ENCODE measurements at places on chromosomes 1 and 21.

- DNase-seq, result no peak
Observed at GRCh38 chr1:236486356-236487002, 37.3 kb upstream of the LGALS8 start.

- DNase-seq, result no peak
Observed at GRCh38 chr1:195241066-195241465, 1367.2 kb downstream of the KCNT2 start.

- no peak for DNase-seq
Observed at GRCh38 chr1:203743091-203743571, 21.9 kb upstream of the LAX1 start.

GRCh38 chr1:19087737-19088594 lies 122.1 kb downstream of the UBR4 start:
- peak; percentile 71 for DNase-seq

GRCh38 chr1:86913399-86913895 lies 479 bp downstream of the SELENOF start:
- DNase-seq, result no peak

DNA sequence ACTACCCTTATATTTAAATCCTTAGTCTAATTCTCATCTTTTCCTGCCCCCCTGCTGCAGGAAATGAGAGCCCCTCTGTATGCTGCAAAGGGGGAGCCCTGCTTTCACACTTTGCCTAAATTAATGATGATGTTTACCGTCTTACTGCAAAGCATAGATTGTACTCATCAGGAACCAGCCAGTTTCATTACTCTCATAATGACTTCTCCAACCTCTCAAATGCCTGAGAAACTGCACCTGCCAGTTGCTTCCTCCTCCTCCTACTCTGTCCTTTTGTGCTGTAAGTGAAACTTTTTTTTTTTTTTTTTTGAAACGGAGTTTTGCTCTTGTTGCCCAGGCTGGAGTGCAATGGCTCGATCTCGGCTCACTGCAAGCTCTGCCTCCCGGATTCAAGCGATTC lies 101.7 kb downstream of the ADSS2 start:
- no peak for DNase-seq

GRCh38 chr1:20871419-20871818 lies 84.3 kb upstream of the HP1BP3 start:
- no peak for DNase-seq

DNA sequence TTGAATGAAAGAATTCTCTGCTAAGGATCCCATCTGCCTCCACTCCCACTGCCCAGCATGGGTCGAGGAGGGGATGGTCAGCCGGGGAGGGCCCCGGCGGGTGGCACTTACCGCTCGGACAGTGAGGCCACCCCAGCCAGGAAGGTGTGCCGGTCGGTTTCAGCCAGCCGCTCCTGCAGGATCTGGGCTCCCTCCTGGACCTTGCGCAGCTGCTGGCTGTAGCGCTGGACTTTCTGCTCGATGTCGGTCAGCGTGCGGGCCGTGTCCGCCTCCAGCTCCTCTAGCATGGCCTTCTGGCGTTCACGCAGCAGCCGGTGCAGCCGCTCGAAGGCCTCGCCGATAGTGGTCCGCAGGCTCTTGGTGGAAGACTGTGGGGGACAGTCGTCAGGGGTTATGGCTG lies 22.3 kb downstream of the TRIM62 start:
- DNase-seq, result no peak

- DNase-seq, result peak; percentile 96
Observed at GRCh38 chr21:34510148-34511142, 1.6 kb downstream of the KCNE1 start.

DNA sequence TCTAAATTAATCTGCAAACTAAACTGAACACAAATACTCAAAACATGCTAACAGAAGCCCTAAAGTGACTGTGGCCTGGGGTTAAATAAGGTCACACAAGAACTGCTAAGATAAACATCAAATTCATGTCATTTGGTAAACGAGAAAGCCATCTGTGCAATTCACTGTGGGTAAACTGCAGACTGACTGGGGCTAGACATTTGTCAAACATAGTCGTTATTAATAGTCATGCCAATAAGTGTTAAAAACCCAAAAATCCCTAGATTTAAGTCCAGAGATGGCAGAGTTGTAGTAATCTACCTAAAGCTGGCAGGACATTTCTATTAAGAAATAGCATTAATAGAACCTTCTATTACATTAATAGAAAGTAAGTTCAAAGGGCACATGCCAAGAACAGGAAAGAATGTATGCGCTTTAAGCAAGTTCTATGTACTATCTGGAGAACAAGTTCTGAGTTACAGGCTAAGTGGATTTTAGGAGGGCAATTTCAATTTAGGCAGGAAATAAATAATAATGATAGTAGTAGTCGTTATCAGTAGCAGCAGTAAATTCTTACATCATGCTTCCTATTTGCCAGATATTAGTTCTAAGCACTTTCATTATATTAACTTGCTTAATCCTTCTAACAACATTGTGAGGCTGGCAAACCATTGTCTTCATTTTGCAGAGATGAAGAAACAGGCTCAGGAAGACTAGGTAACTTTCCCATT lies 8.6 kb downstream of the EDEM3 start:
- DNase-seq, result no peak

- DNase-seq, result no peak
Observed at GRCh38 chr1:210758761-210759160, 375.2 kb downstream of the KCNH1 start.

DNA sequence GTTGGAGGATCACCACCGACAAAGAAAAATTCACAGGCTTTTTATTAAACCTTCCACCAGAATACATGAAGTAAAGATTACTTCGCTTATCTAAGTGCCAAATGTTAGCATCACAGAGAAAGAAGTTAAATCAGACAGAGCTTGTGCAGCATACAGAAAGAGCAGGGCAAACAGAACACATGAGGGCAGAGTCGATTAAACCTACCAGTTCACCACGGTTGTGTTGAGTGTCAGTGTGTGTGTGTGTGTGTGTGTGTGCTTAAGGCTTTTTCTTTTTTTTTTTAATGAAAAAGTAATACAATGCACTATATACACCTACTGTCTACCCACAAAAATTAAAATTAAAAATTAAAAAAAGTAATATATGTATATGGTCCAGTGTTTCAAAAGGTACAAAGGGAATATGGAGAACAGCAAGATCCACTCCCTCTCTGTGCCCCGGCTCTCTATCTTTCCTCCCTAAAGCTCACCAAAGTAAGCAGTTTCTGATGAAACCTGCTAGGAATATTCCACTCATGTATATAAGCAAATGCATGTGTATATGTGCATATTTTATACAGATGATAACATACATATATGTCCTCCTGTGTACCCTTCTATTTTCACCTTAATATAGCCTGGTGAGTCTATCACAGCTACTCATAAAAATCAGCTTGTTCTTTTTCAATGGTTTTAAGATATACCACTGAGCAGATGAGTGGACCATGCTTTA lies 17.7 kb downstream of the YIPF1 start:
- DNase-seq, result no peak

DNA sequence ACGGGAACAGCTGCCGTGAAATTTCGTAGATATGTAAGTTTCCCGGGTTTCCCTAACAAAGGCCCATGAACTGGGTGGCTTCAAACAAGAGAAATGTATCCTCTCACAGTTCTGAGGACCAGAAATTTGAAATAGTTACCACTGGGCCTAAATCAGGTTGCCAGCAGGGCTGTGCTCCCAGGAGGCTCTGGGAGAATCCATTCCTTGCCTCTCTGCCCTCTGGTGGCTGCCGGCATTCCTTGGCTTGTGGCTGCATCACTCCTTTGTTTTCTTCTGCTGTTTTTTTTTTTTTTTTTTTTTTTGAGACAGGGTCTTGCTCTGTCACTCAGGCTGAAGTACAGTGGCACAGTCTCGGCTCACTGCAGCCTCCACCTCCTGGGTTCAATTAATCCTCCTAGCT lies 23.7 kb downstream of the UMODL1 start:
- DNase-seq, result no peak

DNA sequence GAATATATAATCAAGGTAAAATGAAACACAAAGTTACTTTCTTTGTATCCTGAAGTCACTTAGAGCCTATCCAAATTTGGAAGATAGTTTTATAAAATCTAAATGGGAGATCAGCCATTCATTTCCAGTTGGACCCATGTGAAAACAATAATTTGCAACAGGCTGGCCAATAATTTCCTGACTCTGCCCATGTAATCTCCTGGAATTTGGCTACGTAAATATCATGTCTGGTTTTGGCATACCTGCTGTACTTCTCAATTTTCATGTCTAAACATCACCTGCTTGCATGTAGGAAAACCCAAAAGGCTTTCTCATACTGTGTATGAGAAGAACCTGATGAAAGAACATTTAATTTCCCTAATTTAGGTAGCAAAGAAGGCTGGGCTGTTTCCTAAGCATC lies 7.7 kb upstream of the CYP4Z1 start:
- no peak for DNase-seq

GRCh38 chr1:201870397-201870796 lies 18.3 kb upstream of the SHISA4 start:
- DNase-seq, result no peak

DNA sequence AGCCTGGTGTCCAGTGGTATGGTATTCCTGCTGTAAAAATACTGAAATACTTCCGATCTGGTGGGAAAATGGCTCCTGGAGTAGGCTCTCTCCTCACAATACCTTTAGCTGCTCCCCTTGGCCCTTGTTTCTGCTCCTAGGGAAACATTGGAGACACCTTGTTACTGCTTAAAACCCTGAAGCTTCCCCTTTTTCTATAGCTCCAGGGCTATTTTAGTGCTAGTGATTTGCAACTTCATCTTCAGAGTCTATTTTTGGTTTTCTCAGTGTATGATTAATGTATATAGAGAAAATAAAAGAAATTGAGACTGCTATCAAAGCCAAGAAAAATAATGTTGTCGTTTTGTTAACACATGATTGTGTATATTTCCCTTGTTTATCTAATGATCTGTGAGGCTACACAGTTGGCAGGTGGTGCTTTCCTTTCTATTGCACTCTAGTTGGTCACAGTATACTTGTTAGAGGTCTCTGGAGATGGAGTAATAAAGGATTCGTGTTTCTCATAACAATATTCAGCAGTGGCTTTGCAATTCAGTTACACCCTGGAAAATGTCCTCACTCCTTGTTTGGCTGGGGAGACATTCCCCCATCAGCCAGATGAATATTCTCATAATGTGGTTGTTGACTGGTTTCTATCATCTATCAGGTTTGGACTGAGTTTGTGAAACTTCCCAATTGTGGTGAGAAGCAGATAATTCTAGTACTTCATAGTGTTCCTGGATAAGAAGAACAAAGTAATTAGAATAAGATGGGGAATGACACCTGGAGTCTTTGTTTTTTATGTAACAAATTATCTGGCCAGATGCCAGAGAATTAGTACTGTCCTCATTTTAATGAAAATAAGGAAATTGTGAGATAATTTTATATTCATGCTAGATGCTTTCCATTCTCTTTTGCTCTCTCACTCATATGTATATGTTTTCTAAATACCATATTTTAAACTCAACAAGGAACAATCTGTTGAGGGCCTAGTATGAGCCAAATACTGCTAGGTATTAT lies 44.8 kb upstream of the CACYBP start:
- no peak for DNase-seq

GRCh38 chr1:243312952-243313634 lies 57.3 kb downstream of the SDCCAG8 start:
- DNase-seq, result no peak

GRCh38 chr1:36297062-36297461 lies 9.1 kb upstream of the SH3D21 start:
- DNase-seq, result no peak

DNA sequence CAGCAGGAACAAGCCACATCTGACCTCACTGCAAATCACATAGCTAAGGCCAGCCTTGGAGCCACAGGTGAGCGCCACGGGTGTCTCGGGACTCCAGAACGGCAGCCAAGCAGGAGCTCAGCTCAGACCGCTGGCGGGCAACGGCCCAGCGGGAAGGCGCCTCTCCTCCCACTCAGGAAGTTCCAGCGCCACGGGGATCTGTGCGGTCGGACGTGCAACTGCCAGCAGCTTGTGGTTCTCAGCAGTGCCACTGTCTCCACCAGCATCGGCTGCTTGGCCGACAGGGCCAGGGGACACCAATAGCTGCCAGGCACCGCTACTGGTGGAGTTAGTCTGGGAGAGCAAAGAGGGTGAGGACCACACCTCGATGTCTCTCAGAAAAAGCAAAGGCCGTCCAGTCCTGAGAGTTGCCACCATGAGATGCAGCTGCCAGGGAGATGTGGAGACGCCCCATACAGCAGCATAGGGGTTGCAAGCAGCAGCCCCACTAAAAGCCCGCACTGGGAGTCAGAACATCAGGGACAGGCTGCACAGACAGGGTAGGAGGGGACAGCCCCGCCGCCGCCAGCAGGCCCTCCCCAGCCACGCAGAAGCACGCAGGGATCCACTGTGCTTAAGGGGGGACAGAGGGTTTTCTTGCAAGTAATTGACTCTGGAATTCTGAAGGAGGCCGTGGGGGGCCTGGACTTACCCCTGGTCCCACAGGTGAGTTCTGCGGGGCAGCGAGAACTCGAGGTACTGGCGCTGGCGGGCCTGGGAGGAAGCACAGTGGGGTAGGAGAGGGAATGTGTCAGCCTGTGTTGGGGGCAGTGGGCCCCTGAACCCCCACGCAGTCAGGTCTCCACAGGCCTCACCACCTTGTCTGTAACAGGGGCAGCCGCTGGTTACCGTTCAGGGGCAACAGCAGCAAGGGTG lies 83.5 kb downstream of the NPHP4 start:
- DNase-seq, result no peak

DNA sequence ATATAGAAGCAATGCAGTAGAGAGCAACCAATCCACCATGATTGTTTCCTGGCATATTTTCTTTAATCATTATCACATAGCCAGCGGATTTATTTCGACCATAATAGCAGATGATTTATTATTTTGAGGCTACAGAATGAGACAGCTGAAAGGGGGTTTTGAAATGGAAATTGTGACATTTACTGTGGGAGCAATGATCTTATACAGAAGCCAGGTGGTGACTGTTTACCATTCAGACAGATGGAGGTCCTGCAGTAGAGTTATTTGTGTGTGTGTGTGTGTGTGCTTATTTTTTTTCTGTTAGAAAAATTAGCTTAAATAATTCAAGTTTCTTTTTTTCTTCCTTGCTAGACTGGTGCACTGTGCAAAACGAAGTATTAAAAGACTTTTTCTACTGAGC lies 1784.5 kb downstream of the MRPL39 start:
- DNase-seq, result no peak

DNA sequence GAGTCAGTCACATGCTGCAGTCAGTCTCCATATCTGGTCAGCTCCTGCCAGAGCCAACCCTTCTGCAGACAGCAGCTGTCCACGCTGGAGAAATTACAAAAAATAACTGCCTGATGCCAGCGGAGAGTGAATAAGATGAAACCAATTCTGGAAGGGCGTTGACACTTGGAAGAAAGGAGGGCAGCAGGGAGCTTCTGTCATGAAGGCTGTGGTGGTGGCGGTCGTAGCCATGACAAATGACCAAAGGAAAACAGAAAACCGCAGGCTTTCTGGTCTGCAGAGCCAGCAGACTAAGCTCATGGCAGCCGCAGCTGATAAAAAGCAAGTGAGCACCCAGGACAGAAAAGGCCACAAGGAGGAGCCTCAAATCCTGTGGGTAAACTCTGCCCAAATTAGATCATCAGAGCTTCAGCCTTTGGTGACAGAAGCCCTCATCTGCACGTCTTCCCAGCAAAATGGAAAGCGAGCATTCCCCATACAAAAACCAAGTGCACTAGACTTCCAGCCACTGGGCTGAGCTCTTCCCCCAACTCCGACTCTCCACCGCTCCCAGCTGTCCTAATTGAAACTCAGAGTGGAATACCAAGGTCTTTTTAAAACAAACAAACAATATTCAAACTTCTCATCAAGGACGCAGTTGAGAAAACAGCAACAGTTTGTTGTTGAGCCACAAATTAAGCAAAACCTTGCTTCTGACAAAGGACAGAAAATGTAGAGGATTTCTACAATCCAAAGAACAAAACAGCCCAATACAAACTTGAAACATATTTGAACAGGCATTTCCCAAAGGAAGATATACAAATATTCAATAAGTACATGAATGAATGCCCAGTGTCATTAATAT lies 28.7 kb downstream of the RSPH1 start:
- DNase-seq, result peak; percentile 44

Data from WERI-Rb-1 (cell line).